Left renal cortex interstitium (tissue), 4 donors: ENCODE measurements at places on chromosomes 1 and 21.

DNA sequence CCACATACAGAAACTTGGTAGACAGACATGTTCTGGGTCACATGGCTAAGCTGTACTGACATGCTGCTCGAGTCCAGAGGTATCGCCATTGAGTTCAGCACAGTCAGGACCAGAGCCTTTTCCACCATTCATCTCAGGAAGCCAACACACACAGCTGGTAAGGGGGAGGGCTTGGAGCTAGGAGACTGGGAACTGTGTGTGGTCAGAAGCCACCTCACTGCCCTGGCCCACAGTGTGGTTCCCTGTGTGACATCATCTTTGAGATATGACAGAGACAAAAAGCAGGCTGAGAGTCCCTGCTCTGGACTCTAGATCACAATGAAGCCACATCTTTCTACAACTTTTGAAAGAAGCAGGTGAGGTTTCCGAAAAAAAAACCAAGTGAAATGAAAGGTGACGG, 107.2 kb downstream of the SIM2 start:
- DNase-seq, result no peak

DNA sequence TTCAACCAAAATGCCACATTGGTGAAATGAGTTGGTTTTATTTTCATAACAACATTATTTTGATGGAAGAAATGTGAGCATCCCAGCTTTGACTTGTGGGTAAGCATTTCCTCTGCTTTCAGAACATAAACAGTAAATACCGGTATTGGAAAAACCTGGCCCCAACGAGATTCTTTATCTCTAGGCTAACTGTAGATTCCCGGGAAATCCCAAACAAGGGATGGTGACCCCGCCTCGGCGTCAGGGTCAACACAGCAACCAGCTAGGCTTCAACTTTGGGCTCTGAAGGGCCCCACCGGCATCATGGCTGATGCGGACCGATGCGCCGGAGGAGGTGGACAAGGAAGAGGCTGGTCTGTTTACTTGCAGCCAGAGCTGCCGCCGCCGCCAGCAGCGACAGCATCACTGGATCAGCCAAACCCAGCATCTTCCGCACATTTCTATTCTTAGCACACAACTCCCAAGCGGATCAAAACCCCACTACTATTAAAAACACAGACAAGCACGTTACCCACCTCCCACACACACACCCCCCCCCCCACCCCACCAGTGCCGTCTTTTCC, 1.1 kb downstream of the AKT3 start:
- no peak for DNase-seq

DNA sequence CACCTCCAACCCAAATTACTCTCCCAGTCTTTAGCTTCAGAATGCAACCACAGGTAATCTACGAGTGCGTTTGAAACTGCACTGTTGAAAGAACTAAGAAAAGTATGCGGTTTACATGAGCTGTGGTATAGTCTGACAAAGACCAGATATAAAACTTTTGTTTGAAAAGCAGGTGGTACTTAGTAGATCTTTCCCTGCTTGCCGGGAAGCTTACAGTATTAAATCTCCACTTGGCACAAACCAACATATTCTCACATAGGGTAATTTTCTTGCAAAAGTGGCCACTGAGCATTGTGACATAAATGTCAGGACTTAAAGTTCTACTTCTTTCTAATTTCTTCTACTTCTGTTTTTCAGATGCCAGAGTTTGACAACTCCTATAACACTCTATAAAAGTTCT, 8.4 kb downstream of the RGS2 start:
- DNase-seq, result no peak

- DNase-seq, result no peak
These were observed 36.4 kb downstream of the EPHA2 start for GRCh38 chr1:16119504-16119903.

GRCh38 chr1:229624521-229625070, 1.3 kb downstream of the TAF5L start:
- peak; percentile 0 for DNase-seq

- no peak for DNase-seq
These were observed 68.5 kb downstream of the RUNX1 start for GRCh38 chr21:34980423-34981115.

GRCh38 chr1:231431665-231432415, 9.8 kb upstream of the EGLN1 start:
- no peak for DNase-seq

- no peak for DNase-seq
These were observed 24.8 kb upstream of the SELENON start for GRCh38 chr1:25774921-25775771.

DNA sequence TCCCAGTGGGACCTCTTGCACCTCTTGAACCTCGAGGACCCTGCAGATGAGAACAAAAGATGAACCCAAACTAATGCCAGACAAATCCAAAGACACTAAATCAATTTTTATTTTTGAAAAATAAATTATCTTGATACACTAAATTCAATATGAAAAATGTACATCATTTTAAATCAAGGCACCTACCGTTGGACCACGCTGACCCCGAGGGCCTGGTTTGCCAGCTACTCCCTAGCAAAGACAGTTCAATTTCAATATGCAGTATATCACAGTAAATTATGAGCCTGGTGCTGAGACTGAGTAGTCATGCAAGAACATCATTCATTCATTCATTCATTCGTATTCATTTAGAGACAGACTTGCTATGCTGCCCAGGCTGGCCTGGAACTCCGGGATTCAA, 129.4 kb downstream of the COL11A1 start:
- DNase-seq, result no peak

GRCh38 chr1:197440715-197441114, 172.7 kb downstream of the CRB1 start:
- no peak for DNase-seq

- no peak for DNase-seq
These were observed 82.8 kb downstream of the CD58 start for GRCh38 chr1:116488071-116488470.

- no peak for DNase-seq
These were observed 15.4 kb downstream of the NFIA start for GRCh38 chr1:61097722-61098121.

DNA sequence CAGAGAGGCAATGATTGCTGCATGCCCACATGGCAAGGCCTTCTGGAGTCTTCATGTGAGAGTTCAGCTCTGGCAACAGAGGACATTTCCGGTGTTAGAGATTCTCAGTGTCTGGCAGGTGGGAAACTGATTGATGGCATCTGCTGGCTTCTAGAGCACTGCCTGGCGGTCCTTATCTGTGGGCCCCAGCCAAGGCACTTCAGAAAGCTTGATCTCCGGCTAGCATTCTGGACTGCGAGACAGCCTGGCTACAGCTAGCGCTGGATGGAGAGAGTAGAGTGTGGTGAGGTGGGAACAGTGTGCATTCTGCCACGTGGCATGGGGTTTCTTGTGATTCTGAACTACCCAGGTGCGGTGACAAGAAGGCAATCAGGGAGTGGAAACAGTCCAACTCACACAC, 9.4 kb downstream of the ZNF678 start:
- DNase-seq, result no peak

- no peak for DNase-seq
These were observed 169.0 kb downstream of the DENND1B start for GRCh38 chr1:197606168-197606845.

DNA sequence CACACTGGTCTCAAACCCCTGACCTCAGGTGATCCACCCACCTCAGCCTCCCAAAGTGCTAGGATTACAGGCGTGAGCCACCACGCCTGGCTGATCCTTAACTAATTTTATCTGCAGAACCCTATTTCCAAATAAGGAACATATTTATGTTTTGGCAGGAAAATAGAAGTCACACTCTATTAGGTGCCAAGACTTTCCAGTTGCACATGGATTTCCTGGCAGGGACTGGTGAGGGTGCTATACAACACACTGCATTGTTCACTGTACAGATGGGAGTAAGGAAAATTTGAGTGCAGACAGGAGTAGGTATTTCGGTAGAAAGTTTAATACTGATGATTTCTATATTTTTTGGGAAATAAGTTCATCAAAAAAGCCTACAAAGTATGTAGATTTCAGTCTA, 605.3 kb upstream of the B3GALT2 start:
- no peak for DNase-seq

DNA sequence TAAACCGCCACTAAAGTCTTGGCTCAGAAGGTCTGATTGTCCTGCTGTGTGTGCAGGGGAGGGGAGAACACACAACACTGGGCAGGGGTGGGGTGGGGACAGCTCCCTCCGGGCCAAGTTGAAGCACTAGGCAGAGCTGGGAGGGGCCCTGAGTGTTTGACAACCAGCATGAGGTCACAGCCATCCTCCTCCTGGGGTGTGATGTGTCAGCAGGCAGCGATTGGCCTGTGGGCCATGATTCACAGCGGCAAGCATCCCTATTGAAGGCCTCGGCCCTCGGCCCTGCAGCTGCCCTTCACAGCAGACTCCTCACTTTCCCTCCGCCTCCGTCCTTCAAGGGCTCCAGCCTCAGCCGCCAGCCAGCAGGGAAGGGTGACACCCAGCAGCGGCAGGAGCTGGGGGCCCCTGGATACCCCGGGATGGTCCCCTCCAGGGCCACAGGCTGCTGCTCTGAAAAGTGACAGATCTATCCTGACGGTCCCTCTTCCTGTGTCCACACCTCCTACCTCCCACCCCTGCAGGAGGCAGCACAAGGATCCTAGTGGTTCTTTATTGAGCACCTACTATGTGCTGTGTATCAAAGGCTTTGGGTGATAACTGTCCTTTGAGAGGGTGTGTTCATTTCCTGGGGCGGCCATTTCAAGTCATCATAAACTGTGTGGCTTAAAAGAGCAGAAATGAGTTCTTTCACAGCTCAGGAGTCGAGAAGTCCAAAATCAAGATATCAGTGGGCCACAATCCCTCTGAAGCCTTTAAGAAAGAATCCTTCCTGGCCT, 66.0 kb upstream of the SLC25A33 start:
- DNase-seq, result no peak

DNA sequence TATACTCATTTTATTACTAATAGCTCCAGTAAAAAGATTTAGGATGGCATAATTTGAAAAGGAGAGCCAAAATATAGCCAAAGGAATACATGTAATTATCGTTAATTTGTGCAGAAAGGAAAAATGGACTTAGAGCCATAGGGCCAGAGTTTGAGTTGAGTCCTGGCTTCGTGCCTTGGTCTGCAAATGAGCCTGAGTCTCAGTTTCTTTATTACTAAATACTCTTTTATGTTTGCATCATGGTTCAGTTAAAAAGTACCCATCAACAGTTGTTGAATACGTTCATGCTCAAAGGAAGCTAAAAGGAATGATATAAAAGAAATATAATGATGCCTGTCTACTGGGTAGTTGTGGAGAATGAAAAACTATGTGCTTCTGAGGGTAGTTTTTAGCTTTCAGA, 155.7 kb upstream of the FAM78B start:
- no peak for DNase-seq

DNA sequence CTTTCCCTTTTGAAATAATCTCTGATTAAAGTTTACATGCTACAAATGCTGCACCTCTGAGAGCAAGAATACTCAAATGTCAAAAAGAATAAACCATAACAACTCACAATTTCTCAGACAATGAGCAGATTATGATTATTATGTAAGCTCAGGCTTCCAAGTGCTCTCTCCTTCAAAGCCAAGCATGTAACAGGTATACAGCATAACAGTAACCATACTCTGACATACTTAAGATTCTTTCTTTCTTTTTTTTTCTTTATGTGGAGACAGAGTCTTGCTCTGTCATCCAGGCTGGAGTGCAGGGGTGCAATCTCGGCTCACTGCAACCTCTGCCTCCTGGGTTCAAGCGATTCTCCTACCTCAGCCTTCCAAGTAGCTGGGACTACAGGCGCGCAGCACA, 155.4 kb downstream of the EIF4G3 start:
- DNase-seq, result no peak

- DNase-seq, result no peak
These were observed 132.4 kb downstream of the PROX1 start for GRCh38 chr1:214120191-214120590.

DNA sequence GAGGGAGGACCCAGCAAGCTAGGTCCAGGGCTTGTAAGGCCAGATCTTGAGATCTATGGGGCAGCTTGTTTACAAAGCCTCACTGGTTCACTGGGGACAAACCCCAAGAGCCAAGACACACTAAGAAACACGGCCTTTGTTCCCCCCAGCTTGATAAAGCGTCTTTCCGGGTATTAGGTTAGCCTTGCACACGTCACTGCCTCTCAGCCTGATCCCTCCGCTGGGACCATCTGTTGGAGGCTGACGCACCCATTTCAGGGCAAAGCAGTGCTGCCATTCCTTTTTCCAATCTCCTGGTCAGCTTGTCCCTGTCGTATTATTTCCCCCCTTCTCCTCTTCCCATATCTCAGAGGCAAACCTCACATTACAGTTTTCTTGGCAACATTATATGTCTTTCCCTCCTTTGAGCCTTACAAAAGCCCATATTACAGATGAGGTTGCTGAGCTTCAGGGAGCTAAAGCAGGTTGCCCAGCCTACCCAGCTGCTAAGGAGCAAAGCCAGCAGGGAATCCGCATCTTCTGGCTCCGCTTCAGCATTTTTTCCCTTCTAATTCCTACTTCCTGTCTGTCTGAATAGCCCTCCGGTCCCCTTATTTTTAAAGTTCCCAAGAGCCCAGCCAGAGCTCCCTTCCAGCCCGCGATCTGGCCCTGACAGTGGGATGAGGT, 4.1 kb downstream of the HEYL start:
- no peak for DNase-seq

DNA sequence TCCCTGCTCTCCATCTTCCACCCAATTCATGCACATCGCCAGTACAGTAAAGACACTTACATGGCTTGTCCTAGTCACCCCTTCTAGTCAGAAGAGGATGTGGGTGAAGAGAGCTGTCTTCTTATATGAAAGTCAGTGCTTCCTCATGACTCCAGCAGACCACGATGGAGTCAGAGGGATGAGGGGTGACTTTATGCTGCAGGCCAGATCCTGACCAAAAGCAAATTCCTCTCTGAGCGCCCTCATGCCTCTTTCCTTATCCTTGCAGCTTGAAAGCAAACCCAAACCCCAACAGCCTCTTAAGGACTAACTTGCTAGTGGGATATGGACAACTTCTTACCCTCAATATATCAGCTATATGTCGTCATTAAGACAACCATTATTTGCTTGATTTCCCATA, 348.2 kb upstream of the DUSP10 start:
- DNase-seq, result no peak

- no peak for DNase-seq
These were observed 20.2 kb downstream of the LMOD1 start for GRCh38 chr1:201925981-201926645.

DNA sequence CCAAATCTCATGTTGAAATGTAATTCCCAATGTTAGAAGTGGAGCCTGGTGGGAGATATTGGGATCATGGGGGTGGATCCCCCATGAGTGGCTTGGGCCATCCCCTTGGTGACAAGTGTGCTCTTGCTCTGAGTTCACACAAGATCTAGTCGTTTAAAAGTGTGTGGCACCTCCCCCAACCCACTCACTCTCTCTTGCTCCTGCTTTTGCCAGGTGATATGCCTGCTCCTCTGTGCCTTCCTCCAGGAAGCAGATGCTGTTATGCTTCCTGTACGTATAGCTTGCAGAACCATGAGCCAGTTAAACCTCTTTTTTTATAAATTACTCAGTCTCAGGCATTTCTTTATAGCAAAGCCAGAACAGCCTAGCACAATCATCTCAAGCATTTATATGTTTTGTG, 23.0 kb upstream of the HSPA13 start:
- no peak for DNase-seq

DNA sequence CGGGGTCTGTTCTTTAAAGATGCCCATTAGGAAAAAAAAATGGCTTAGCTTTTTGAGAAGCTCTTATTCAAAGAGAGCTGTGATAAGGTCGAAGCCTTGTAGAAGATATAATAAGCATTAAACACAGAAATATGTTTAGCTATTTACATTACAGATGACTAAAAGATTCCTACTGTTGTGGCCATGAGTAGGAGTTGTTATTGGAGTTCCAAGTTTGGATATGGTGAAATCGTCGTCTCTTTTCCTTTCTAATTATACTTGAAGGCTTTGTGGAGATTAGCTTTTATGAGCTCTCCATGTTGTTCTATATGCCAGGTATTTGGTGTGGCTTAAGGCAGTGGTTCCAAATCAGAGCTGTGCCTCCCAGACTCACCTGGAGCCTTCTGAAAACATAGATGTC, 79.9 kb upstream of the LAMC2 start:
- DNase-seq, result no peak
